Ureter (tissue), 1 donor: ENCODE measurements at places on chromosomes 7 and 10. TPM values are rescaled to one million over a fixed set of nuclear protein-coding genes. Genes with fewer than 3 reads are reported as not detected.

DNA sequence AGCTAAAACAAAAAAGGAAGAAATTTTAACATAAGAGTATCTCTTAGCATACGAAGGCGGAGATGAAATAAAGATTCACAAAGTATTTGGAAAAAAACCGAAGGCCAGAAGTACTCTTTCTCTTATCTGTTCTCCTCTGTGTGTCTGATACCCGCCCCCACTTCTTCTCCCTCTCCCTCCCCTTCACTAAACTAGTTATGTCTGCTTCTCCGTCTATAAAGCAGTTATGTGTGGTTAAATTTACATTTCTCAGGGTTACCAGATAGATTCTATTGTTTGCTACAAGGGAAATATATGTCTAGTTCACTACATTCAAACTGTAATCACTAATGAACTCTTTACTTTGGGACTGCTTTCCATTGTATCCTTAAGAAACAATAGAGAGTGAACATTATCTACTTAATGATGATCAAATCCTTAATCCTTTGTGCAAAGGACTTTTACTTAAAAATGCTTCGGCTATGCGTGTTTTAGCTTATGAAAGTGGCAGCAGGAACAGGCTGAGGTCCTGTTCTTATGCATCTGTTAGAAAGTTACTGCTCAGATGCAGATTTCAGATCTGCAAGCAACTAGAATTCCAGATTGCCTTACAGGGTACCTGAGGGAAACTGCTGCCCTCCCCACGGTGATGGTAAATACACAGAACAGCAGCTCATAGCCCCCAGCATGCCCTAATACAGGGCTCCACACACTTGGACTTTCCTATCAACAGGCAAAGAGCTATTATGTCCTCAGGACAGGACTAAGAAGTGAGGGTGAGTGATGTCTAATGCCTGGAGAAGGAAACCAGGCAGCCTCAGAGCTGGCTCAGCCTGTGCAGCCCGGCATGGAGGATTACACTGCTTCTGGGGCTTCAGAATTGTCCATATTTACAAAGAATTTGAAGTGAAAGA, 273.3 kb downstream of the FZD1 start:
- DNase-seq: no peak

DNA sequence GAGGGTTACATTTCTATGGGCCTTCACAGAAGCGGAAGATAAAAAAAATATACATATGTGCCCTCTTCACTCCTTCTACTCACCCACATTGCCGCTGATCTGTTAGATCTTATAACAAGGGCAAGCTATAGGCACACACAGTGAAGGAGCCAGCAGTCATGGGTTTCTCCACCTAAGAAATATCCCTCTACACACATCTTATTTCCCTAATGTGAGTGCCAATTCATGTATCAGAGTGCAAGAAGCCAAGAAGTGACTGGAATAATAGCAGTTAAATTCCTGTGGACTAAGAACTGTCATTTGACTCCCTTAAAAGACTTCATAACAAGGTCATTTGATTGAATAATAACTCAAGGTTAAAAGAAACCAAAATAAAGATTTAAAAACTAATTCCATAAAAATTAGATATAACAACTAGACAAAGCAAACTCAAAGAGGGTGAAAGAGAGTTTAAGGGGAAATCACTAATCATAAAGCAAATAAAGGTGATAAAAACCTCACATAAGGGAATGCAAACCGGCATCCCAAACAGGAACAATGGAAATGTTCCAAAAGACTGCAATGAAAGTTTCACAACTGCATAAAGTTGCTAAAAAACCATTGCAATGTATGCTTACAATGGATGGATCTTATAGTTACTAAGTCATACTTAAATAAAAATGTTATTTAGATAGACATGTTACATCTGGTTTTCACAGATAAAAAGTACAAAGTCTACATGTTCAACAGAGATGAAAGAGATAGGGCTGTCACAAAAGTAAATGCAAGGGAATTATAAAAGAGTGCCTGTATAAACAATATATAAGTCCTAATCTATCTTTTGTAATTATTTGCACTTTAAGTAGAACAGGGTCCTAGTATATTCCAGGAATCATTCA, 42.8 kb downstream of the ARHGAP21 start:
- no peak for DNase-seq

GRCh38 chr7:47383072-47383471, 198.8 kb downstream of the TNS3 start:
- DNase-seq: no peak

- no peak for DNase-seq
These were observed 1404.2 kb upstream of the CELF2 start for GRCh38 chr10:9613338-9614075.

GRCh38 chr7:83077328-83077727, 85.4 kb downstream of the PCLO start:
- DNase-seq: no peak

The NRG3 gene
- 0.57 TPM for total RNA-seq

The FAM20C gene
- 33.8 TPM for total RNA-seq

The DUSP5 gene
- total RNA-seq: 14.3 TPM
